ENCODE measurements at places on chromosomes 5 and 9. TPM values are rescaled to one million over a fixed set of nuclear protein-coding genes. Genes with fewer than 3 reads are reported as not detected.

The TUSC1 gene
- 11.7 TPM for total RNA-seq

The PDZD2 gene
- total RNA-seq: not detected

The SERF1A gene
- 8.7 TPM for total RNA-seq

The CTXN3 gene
- not detected for total RNA-seq

The KLF4 gene
- total RNA-seq: 4.9 TPM

The ZNF474 gene
- total RNA-seq: 0.40 TPM

Measured in LHCN-M2 (cell line).